Stimulated activated CD4-positive, alpha-beta T cell treated with anti-CD3 and anti-CD28 coated beads, Interleukin-15, amount 100 ng/mL, for 48 hours (primary cell): ENCODE measurements at places on chromosomes 1 and 21.

DNA sequence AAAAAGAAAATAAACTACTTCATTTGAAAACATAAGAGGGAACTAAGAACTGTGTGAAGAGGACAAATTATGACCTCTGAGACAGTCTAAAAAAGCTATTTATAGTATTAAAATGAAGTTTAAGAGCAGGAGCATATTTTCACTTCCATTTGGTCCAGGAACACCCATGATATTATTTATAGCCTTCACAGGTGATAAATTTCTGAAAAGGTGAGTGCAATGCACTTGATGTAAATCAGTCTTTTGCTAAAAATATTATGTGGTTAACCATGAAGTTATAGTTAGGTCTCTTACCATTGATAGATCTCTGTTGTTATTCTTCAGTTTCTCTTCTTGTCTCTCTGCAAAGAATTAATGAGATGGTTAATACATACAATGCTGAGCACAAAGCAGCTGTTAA is 14.7 kb downstream of the TMCO1 start:
- DNase-seq: no peak

DNA sequence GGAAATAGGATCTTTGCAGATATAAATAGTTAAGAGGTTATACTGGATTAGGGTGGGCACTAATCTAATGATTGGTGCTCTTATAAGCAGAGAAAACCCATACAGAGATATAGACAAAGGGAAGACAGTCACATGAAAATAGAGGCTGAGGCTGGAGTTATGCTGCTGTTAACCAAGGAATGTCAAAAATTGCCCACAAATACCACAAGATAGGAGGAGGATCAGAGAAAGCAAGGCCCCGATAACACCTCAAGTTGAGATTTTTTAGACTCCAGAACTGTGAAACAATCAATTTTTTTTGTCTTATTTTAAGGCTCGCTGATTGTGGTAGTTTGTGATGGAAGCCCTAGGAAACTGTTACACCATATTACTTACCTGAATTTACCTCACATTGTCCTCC is 513.2 kb downstream of the COL11A1 start:
- no peak for DNase-seq

DNA sequence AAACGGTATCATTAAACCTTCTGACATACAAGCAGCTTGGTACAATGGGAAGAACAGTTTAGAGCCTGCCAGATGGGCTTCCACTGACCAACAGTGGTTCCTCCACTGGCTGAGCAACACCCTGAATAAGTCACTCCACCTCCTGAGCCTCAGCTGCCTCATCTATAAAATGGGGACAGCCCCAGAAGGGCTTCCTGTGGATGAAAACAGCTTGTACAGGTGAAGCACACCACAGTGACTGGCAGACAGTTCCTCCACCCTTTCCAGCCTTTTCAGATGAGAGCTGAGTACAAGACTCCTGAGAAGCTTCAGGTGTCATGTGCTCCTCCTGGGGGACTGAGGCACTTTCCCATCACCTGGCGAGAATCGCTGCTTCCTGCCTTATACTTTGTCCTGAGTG is 2.1 kb downstream of the CAPZB start:
- no peak for DNase-seq

DNA sequence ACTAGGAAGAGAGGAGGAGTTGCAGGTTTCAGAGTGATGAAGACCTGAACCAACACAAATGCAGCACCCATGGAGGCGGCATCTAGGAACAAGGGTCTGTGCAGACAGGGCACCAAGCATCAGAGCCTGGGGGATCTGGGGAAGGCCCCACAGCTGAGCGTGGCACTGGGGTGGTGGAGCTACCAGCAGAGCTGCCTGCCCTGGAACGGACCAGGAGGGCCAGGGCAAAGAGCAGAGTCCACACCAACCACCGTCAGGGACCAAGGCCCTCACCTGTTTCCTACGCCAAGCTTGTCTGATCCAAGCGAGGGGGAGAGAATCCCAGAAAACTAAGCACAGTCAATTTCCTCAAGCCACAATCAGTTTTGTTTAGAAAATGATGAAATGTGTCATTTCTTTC is 79.0 kb upstream of the SYT6 start:
- no peak for DNase-seq

DNA sequence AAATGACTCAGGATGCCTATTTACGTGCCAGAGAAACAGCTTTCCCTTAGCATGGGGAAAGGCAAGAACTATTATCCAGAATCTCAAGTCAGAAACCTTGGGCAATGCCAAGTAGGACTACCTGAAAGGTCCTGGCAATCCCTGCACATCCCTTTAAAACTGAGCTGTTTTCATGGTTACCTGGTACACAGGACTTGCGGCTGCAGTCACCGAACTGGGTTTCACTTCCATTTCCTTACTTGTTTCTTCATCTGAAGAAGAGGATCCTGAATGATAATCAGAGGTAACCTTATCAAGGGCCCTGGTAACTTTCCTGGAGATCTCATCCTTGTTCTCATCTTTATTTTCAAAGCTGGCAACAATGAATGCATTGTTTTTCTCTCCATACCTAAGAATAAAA is 14.3 kb downstream of the BTG3 start:
- DNase-seq: no peak

GRCh38 chr1:177935638-177936415 is 34.0 kb downstream of the SEC16B start:
- no peak for DNase-seq

DNA sequence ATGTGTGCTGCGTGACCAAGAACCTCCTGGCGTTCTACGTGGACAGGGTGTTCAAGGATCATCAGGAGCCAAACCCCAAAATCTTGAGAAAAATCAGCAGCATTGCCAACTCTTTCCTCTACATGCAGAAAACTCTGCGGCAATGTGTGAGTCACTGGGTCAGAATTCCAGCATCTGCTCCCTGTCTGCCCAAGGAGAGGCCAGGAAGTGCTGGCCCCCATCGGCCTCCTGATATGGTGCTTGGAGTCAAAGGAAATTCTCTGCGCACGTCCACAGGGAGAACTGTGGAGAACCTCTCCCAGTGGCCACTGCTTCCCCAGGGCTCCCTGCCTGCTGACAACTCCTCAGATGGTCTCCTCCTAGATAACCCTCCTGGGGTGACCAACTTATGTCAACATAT is 25.6 kb upstream of the IL20 start:
- no peak for DNase-seq

DNA sequence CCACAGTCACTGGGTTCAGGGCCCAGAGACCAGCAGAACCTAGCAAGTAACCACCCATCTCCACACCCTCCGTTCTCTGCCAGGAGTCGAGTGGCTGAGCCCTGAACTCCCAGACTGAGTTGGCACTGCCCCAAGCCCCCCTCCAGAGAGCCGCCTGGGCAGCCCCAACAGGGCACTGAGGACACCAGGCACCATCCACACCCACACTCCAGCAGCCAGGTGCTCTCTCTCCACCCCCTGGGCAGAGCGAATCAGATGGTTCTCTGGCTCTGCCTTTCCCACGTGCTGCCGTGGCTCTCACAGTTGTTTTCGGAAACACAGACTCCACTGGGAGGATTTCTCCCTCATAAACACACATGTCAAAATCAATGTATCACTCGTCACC is 13.6 kb downstream of the WDR4 start:
- no peak for DNase-seq

GRCh38 chr1:183227422-183228346 is 41.6 kb downstream of the LAMC2 start:
- peak; percentile 14 for DNase-seq

GRCh38 chr1:209717818-209718217 is 13.2 kb downstream of the HSD11B1 start:
- DNase-seq: no peak

GRCh38 chr1:15186073-15186845 is 32.7 kb downstream of the TMEM51 start:
- no peak for DNase-seq

DNA sequence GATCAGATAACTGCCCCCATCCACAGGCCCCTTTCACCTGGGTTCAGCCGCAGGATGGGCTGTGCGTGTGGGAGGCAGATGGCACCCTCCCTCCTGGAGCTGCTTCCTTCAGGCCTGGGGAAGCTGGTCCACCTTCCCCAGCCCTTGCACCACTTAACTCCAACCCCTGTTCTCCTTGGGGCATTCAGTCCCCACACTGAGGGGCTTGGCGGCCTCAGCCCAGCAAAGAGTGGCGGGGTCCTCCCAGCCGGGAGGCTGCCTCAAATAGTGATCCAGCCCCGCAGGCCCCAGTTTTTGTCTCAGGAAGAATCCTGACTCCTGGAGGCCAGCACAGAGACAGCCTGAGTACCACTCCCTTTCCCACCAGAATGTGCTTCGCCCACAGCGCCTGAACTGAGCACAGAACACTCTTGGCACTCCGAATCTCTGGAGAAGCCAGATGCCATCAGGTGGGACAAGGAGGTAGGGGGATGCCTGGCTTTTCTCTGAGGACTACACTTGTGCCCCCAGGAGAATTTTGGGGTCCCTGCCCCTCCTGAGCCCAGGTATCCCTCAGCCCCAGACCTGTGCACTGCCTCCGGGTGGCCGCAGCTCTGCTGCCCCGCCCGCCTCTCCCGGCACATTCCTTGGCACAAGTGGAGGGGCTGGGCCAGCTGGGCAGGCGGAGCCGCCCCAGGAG is 936 bp downstream of the PAQR6 start:
- no peak for DNase-seq

DNA sequence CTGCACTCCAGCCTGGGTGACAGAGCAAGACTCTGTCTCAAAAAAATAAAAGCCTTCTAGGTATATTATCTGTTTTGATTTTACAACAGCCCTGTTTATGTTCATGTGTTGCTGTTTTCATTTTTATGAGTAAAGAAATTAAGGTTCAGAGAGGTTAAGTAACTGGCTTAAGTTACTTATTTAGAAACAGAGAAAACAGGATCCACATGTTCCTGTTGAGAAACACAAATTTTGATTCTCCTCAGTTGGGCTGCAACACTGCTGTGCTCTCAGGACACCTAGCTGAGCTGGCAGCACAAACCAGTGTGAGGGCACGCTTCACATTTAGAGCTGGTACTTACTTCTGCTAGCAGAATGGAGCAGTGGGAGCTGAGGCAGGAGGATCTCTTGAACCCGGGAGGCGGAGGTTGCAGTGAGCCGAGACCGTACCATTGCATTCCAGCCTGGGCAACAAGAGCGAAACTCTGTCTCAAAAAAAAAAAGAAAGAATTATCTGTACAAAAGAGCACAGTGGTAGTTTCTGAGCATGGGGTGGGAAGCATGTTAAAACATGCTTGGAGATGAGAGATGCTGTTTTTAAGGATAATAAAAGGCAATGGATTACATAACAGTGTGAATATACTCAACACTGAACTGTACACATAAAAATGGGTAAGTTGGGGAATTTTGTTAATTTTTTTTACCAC is 2.4 kb downstream of the SPRTN start:
- DNase-seq: no peak

DNA sequence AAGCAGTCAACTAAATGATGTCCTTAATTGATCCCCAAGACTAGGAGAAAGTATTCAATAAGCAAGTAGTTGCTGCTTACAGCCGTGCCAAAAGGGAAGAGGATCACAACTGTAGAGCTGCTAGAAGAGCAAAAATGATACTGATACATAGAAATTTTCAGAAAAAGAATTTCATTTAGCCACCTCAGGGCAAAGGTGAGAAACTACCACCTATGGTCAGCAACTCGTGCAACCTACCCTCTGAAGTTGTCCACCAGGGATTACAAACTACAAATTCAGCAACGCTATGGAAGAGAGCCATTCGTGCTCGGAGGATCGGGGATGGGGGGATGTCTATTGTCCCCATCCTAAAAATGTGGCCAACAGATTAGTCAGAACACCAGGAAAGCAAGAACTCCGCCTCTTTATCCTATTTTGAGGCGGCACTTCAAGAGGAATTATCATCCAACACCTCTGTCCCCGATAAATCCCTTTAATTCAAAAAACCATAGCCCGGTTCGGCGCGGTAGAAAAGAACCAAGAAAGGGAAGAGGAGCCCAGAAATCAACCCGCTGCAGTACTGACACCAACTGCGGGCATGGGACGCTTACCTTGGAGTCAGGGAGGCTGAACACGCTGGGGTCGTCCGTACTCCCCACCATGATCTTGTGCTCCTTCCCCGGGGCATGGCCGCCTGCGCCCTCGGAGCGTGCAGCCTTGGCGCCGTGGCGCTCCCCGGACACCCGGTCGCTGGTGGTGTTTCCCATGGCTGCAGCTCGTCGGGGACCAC is 687 bp downstream of the PRKAB2 start:
- no peak for DNase-seq

DNA sequence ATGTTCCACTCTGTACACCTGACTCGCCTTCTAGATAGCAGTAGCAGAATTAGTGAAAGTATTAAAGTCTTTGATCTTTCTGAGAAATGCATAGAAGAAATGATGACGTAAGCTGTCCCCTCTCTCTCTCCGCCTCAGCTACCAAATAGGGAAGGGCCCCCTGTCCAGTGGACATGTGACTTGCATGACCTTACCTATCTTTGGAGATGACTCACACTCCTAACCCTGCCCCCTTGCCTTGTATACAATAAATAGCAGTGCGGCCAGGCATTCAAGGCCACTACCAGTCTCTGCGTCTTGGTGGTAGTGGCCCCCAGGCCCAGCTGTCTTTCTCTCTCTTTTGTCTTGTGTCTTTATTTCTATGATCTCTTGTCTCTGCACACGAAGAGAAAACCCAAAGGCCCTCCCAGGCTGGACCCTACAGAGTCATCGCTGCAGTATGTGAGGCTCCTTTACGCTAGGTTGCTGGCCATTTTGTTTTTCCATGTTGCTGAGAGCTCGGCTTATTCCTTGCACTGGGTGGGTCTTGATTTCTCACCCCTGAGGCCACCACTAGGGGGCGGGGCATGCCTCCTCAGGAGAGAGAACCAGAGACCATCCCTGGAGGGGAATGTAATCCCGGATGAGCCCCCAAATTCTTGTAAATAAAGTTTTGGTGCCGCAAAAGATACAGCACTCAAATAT is 16.0 kb upstream of the ZBTB8B start:
- no peak for DNase-seq

- no peak for DNase-seq
These were observed 13.3 kb downstream of the KIF26B start for GRCh38 chr1:245168086-245168485.

DNA sequence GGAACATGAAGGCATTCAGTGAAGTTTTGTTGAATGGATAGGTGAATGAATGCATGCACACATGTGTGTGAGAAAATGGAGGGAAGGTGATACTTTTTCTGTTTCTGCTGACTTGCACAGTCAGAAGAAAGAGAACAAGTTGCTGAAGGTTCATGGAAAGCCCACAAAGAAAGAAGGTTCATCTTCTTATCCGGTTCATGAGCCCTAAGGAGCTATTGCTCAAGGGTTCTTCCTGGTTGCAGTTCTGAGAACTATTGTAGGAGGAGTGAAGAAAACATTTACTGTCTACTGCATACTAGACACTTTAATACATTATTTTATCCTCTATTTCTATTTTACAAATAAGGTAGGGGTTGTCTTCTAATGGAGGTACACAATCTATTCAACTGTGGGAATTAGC is 13.4 kb upstream of the NIBAN1 start:
- no peak for DNase-seq

DNA sequence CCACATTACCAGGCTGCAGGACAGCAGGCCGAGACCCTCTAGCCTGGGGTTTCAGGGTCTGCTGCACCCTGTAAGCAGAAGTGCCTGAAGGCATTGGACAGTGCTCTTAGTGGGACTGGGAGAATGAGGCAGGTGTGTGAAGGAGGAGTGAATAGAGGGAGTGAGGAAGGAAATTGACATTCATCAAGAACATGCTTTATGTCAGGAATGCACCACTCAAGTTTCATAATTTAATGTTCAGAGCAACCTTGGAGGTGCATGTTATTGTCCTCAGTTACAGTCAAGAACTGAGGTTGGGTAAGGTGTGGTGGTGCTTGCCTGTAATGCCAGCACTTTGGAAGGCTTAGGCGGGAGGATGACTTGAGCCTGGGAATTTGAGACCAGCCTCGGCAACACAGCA is 11.7 kb upstream of the GPR37L1 start:
- no peak for DNase-seq

- no peak for DNase-seq
These were observed 756 bp downstream of the RLF start for GRCh38 chr1:40161888-40162397.
